ENCODE measurements at places on chromosomes 11 and 22. TPM values are rescaled to one million over a fixed set of nuclear protein-coding genes. Genes with fewer than 3 reads are reported as not detected.

Gene KCTD14
- 1.3 TPM for total RNA-seq

Gene LMF2
- total RNA-seq: 68.3 TPM

Gene MPPED2
- 0.44 TPM for total RNA-seq

Gene ISX
- total RNA-seq: not detected

Gene SLC6A5
- under 0.01 TPM for total RNA-seq

Gene MYO7A
- 0.17 TPM for total RNA-seq

Gene SYTL2
- 52.8 TPM for total RNA-seq

Gene XKR3
- under 0.01 TPM for total RNA-seq

Gene GVQW3
- total RNA-seq: 1.8 TPM

Gene OR8J1
- total RNA-seq: not detected

Gene PSMD13
- 115 TPM for total RNA-seq

Gene NXPE4
- not detected for total RNA-seq

Gene CD3G
- not detected for total RNA-seq

Gene NLRP14
- total RNA-seq: 0.17 TPM

Gene TIMM10
- total RNA-seq: 35.5 TPM

Gene ADM
- 569 TPM for total RNA-seq

Gene CRYBA4
- total RNA-seq: not detected

Gene OR4D5
- total RNA-seq: not detected

Gene ZNF74
- 18.4 TPM for total RNA-seq

Gene MS4A3
- not detected for total RNA-seq

Gene FLRT1
- total RNA-seq: 0.50 TPM

Gene EFCAB6
- total RNA-seq: 4.2 TPM

Gene NDUFC2
- 133 TPM for total RNA-seq

Gene AMPD3
- total RNA-seq: 9.9 TPM

Gene CASP1
- total RNA-seq: 26.6 TPM

Gene OR52N4
- not detected for total RNA-seq

Gene PRODH
- 0.17 TPM for total RNA-seq

Gene OR8A1
- total RNA-seq: not detected

Gene ASPHD2
- 2.2 TPM for total RNA-seq

Gene SNU13
- 83.4 TPM for total RNA-seq

Gene GP1BB
- 6.6 TPM for total RNA-seq

Gene ZNRF3
- total RNA-seq: 3.5 TPM

Gene MMP7
- total RNA-seq: not detected

Gene C1QTNF6
- total RNA-seq: 2.9 TPM
